ENCODE measurements at places on chromosomes 3 and 15.

DNA sequence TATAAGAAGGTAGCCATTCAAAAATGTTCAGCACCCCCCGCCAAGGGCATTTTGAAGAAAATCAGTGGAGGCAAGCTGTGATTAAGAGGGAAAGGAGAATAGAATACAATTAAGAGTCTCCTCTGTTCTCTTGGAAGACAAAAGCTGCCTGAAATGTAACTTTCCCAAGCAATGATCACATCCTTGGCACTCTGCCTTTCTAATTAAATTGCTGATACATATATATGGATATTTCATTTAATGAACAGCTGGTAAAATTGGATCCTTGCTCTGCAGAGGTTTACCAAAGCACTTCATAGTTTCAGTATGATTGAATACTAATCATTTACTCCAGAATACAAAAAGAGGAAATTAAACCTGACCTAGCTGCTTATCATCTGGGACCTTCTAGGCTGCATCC, 10.4 kb downstream of the COL6A6 start:
- no peak for DNase-seq

DNA sequence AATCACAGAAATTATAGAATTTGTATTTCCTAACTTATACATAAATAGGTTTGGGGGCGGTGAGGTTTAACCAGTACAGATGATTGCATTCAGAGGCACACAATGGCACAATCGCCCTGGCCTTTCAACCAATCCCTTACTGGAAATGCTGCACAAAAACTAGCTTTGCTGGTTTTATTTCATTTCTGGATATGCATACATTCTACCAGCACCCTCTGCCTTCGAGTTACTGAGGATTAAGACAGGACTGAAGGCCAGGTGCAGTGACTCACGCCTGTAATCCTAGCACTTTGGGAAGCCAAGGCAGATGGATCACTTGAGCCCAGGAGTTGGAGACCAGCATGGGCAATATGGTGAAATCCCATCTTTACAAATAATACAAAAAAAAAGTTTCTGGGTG, 336.1 kb downstream of the ARRDC4 start:
- DNase-seq: no peak

DNA sequence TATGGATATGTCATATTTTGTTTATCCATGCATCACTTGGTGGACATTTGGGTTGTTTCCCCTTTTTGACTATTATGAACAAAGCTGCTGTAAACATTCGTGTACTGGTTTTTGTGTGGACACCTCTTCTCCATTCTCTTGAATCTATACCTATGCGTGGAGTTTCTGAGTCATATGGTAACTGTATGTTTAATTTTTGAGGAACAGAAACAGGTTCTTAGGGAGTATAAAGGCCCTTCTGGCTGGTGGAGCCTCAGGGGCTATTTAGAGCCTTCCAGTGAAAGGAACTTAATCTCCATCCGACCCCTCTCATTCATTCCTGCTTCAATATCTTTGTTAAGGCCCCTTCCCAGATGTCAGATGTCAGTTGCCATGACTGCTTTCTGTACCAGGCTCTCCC, 14.1 kb upstream of the CTXND1 start:
- no peak for DNase-seq

GRCh38 chr3:144553301-144553700, 581.7 kb downstream of the DIPK2A start:
- no peak for DNase-seq

- no peak for DNase-seq
These were observed 36.2 kb upstream of the COL6A6 start for GRCh38 chr3:130480736-130481135.

DNA sequence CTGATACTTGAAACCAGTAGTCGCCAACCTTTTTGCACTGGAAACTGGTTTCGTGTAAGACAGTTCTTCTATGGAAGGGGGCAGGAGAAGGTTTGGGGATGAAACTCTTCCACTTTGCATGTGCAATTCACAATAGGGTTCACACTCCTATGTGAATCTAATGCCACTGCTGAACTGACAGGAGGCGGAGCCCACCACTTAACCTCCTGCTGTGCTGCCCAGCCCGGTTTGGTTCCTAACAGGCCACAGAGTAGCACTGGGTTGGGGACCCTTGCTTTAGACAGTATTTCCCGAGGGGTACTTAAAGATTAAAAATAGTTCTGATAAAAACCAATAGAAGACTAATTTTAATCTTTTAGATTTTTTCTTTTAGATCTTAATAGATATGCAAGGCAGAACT, 11.1 kb downstream of the TFG start:
- DNase-seq: no peak

GRCh38 chr3:68706096-68706495, 226.3 kb downstream of the TAFA4 start:
- no peak for DNase-seq

GRCh38 chr15:38195191-38195901, 57.3 kb upstream of the SPRED1 start:
- DNase-seq: no peak

DNA sequence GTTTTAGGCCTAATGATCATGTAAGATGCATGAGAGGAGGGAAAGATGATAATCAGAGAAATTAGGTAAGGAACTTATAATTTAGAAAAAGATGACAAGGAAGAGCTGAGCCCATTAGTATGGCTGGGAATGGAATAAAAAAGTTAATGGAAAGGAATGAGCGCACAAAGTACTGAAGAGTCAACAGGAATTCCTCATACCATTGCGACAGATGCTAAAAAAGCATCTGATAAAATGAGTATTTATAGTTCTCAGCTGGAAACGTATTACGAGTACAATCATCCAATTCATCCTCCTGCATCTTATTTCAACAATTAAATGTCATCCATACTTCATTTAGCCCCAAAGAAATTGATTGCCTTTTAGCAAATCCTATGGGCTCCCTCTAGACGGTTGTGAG, 58.9 kb downstream of the TMCC1 start:
- no peak for DNase-seq

- DNase-seq: no peak
These were observed 27.2 kb downstream of the OXSM start for GRCh38 chr3:25817107-25817506.

DNA sequence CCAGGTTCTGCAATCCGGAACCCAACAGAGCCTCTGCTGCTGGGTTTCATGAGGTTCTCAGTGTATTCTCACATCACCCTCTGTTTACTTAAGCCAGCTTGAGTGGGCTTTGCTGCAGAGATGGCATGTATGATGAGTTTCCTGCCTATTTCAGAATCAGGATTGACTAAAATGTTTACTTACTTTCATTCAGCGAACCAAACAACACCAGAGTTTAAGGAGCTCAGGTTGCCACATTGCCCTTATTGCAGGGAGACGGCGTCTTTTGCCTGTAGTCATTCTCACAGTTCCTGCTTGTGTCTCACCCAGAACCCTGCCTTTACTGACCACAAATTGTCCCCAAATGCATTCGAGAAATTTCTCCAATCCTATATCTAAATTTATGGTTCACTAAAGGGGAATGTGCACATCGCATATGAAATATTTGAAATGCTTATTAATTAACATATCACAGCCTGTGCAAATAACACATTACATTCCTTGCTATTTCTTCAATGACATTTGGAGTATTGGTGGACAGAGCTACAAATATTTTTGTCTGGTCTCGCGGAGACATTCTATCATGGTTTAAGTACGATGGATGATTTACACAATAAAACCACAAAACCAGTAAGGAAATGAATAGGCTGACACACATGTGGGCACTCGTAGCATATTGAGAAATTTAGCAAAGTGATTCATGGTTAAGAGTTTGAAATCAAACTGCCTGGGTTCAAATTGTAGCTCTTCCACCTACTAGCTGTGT, 377.2 kb upstream of the CFAP20DC start:
- DNase-seq: no peak

- DNase-seq: no peak
These were observed 813.2 kb downstream of the AGBL1 start for GRCh38 chr15:86892774-86893449.

- DNase-seq: peak; percentile 32
These were observed at the start of gene RFX7 for GRCh38 chr15:56243163-56244037. RFX7 (minus strand) TSS chr15:56243879; CDS start chr15:56243285, 594 bp downstream.

DNA sequence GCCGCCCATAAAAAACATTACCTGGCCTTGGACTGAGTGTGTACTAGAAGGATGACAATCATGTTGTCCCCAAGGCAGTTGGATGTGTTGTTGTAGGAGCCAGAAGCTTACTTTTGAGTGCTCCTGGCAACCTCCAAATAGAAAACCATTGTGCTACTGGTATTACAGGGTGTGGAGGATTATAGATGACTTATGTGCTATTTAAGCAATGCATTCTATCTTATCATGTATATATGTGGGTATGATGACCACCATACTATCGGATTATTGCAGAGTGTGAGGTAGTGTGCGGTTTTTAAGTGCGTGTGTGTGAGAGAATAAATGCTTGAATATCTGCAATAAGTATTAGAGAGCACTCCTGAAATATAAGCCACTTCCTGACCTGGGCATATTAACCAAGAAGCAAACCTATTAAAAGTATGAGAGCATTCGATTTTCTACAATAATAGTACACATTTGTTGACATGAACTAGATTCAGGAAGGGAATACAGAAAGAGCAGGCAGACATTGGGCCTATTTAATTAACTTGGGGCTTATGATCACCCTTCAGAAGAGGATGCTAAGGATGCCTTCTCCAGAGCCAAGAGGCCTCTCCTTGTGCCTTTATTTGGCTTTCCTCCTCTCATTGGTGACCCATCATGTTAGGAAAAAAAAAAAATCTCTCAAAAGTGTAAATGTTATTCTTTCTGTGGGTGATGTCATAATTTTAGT, 11.7 kb upstream of the MBNL1 start:
- no peak for DNase-seq

GRCh38 chr3:151631946-151632345, 101.8 kb upstream of the AADACL2 start:
- DNase-seq: no peak

DNA sequence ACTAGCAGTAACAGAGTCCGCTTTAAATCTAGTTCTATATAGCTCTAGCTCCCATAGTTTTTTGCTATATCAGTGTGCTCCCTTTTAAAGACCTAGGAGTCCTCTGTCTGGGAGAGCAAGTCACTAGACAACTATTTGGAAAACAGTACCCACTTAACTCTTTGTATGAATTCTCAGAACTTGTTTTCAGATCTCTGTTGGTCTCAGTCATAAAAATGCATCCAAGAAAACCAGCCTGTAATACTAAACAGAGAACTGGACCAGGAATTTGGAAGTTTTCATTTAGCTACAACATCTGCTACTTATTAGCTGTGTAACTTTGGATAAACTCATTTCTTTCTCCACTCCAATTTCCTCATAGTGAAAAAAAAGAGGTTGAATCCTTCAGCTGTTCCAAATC, 56.9 kb upstream of the C3orf49 start:
- DNase-seq: no peak

DNA sequence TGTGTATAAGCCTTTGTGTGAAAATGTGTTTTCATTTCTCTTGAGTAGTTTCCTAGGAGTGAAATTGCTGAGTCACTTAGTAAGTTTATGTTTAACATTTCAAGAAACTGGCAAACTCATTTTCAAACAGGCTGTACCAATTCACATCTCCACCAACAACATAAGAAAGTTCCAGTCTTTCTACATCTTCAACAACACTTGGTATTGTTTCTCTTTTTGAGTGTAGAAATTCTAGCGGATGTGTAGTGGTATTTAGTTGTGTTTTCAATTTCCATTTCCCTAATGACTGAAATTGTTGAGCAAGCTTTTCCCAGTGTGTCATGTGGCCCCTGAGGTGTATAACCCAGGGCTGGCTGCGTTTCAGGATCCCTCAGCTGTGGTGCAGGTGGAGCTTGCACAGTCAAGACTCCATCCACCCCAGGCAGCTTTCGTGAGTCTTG, 258.5 kb downstream of the PDCD6IP start:
- no peak for DNase-seq

GRCh38 chr15:95922431-95922830, 408.1 kb upstream of the NR2F2 start:
- DNase-seq: no peak

DNA sequence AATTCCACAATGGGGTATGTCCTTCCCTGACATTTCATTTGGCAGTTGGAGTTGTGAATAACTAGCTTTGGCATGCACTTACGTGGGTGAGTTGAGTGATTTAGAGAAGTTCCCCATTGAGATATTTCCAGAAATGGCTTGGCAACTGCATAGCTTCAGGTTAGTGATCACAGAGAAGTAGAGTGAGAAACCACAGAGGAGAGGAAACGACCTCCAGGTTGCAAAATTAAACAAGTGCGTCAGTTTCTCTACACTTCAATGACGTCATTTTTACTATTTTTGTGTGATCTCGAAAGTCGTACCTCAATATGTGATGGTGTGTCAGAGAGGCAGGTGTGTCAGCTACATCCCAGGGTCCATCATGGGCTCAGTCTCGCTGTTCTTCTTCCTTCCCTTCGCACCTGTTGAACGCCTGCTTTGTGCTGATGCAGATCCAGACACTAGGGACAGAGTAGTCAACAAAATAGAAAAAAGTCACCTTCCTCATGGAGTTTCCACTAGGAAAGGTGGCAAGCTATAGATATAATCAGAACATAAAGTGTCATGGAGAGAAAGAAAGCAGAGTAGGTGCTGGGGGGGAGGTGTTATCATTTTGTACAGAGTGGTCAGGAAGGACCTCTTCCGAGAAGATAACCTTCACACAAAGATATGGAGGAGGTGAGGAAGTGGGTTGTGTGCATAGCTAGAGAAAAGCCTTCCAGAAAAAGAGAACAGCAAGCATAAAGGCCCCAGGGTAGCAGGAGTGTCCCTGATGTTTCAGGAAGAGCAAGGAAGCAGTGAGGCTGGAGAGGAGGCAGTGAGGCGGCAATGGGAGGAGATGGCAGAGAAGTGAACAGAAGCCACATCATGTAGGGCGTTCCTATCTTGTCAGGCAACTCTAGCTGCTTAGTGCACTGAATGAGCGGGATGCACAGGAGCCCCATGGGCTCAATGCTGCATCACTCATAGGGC, 75.6 kb downstream of the MCTP2 start:
- no peak for DNase-seq

- no peak for DNase-seq
These were observed 787.7 kb downstream of the NAALADL2 start for GRCh38 chr3:175646865-175647264.

GRCh38 chr3:39705351-39705900, 104.0 kb upstream of the MYRIP start:
- no peak for DNase-seq

GRCh38 chr3:72973031-72973723, 23.4 kb upstream of the PPP4R2 start:
- DNase-seq: no peak

DNA sequence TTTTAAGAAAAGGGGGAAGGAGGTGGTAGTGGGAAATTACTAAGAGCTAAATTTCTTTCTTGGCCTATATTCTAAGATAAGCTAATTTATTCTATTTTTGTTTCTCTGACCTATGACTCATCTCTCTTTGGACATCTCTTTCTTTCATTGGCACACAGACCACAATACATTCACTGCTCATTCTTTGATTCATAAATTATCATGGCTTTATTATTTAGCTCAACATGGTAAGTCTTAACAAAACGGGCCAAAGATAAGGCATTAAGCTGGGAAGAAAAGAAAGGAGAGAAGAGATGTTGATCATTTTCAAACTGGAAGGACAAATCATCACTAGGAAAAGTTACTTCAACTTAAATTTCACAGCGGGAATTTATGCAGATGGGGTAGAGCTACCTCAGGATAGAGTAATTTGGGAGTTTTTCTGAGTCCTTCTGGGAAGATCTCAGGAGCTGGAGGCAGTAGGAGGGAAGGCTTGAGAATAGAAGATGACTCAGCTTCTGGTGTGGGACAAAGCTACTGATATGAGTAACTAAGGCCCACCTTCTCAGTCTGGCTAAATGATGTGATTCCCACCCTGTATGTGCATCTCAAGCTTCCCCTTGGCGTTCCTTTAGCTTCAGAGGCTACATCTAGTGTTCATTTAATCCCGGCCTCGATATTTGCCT, 7.5 kb upstream of the ALCAM start:
- no peak for DNase-seq

Data from DMS 273 treated with DMSO at 0.1 percent for 48 hours (cell line).